ENCODE measurements at places on chromosomes 3 and 15. TPM values are rescaled to one million over a fixed set of nuclear protein-coding genes. Genes with fewer than 3 reads are reported as not detected.

NMNAT3 gene
- total RNA-seq = 6.1 TPM

GRCh38 chr3:126984391-126985131 is 1.6 kb downstream of the PLXNA1 start:
- no peak overlapping the region for H3K27ac ChIP-seq
- no peaks in the 10 kb centered on the region for H3K27me3 ChIP-seq
- H3K4me3 ChIP-seq = peak overlapping the region; percentile 51
- DNase-seq = no peak

- H3K4me3 ChIP-seq = no peak overlapping the region
- DNase-seq = no peak
- H3K27me3 ChIP-seq = peaks cover 16% of the 10 kb centered on the region
- peaks cover 11% of the 10 kb centered on the region for H3K4me1 ChIP-seq
- H3K36me3 ChIP-seq = no peaks in the 10 kb centered on the region
Measured at GRCh38 chr3:156507285-156507684, 47.6 kb downstream of the SSR3 start.

DNA sequence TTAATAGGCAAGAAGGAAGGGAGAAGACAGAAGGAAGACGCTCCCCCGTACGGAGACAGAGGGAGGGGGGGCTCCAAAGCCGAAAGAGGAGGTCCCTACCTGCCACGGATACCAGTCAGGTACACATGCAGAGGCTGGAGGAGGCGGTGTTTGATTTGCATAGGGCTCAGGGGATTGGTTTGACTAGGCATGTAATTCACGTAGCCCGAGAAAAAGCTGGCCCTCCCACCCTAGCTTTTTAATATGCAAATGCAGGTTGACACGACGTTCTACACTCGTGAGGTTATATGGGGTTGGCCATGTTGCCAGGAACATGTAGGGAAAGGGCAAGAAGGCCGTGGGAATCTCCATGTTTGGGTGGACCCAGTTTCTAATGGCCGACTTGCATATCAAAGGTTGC is 29.8 kb downstream of the ZNF592 start:
- no peak overlapping the region for H3K4me3 ChIP-seq
- no peak overlapping the region for H3K27ac ChIP-seq
- DNase-seq = no peak
- H3K36me3 ChIP-seq = peaks cover 19% of the 10 kb centered on the region
- peaks cover 21% of the 10 kb centered on the region for H3K4me1 ChIP-seq

PSMD2 gene
- 236 TPM for total RNA-seq

TF gene
- total RNA-seq = 0.12 TPM

MGA gene
- total RNA-seq = 39.3 TPM

DNA sequence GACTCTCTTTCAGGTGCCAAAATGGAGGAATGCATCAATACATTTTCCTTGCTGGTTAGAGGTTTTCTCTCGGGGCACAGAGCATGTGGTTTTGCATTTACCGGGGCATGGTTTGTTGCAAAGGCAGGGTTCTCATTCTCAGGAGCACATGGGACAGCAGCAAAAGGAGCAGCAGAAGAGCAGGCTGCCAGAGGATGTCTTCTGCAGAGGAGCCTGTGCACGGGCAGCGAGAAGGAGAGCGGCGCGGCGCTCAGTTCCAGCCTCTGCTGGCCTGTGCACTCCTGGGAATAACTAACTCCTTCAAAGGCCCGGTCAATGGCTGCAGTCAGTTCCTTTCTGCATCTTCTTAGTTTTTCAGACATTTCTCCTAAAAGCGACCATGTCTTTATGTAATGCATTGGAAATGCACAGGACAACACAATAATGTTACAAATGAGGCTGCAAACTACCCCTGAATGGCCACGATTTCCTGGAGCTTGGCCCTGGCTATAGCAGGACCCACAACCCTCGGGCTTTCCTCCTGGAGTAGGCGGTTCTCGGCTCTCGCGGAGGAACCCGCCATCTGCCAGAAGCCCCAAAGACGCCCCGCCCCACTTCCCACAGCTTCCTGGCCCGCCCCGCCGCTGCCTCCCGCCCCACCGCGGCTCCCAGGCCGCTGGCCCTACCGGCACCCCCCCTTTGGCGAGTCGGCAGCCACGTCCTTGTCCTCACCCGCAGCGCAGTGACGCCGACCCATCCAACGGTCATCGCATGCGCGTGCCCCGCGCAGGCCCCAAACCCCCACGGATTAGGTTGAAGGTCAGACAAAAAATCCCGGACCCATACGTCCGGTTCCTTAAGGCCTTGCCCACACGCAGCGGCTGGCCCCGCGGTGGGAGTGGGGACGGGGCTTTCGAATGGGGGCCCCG is at the start of gene C3orf62:
C3orf62 (minus strand) TSS at position 758 of the 908 bp plus-strand sequence; CDS start at position 398, 360 bp downstream.
- H3K4me1 ChIP-seq = peaks cover 30% of the 10 kb centered on the region
- peak within 1 kb of the TSS; percentile 77 for H3K4me3 ChIP-seq
- H3K27me3 ChIP-seq = no peaks in the 10 kb centered on the region
- H3K36me3 ChIP-seq = peaks cover 38% of the 10 kb centered on the region
- peak; percentile 88 for DNase-seq

GRCh38 chr15:42070976-42071350 is 23.4 kb downstream of the PLA2G4D start:
- no peak overlapping the region for H3K4me3 ChIP-seq
- no peaks in the 10 kb centered on the region for H3K4me1 ChIP-seq
- H3K27ac ChIP-seq = no peak overlapping the region

CYP1A2 gene
- total RNA-seq = not detected

DNA sequence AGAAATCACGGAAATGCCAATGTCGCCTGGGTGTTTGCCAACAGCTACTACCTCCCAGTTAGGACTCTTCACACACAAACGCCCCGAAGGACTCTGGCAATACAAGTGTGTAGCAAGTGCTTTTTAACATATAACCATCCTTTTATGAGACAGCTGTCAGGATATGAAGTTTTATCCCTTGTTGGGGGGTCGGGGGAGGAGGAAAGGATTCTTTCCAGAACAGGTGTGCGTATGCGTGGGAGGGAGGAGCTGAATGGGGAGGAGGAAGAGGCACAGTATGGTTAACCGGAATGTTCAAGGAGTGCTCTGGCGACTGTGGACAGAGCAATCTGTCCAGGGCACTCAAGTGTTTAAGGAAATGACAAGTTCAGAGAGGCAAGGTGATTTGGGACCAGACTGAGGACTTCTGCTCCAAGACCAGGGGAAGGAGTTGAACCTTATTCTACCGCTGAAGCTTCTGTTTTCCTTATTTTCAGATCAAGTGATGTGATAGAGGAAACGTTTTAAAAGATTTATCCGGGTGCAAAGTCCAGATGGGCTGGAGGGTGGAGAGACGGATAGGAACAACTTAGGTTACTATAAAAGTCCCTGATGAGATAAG is 1.3 kb downstream of the TSPAN3 start:
- DNase-seq = no peak
- peaks cover 5% of the 10 kb centered on the region for H3K36me3 ChIP-seq
- H3K27ac ChIP-seq = peak overlapping the region; percentile 35

DNA sequence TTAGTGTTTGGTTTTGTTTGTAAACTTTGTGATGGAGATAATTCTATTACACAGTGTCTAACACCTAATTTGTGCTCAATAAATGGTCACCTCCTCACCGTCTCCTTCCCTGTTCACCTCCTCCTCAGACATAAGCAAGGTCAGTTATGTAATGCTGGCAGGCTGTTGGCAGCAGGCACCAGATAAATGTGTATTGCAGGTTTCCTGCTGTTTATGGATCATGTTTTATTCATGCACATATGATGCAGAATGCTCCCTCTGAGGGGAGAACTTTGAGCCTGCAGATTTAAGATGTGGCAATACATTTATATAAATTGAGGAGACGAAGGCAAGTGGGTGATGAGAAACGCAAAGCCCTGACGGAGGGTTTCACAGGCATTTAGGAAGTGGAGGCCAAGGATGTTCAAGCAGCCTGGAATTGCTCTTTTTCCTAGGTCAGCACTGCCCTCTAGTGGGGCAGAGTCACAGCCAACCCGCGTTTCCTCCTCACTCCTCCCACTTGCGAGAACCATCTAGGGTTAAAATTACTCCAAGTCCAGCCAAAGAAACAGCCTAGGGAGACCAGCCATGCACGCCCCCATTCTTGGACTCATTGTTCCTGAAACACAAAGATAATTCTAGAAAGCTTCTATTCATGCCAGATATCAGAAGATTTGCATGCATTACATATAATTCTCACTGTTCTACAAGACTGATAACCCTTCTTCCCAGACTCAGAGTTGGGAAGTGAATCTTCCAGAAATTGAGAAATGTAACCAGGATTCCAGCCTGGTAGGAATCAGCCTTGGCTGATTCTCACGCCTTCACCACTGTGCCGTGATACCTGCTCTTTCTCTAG is 228.7 kb downstream of the SLCO3A1 start:
- no peaks in the 10 kb centered on the region for H3K36me3 ChIP-seq
- H3K4me1 ChIP-seq = no peaks in the 10 kb centered on the region
- no peak overlapping the region for H3K27ac ChIP-seq
- H3K27me3 ChIP-seq = no peaks in the 10 kb centered on the region
- H3K4me3 ChIP-seq = no peak overlapping the region

DNA sequence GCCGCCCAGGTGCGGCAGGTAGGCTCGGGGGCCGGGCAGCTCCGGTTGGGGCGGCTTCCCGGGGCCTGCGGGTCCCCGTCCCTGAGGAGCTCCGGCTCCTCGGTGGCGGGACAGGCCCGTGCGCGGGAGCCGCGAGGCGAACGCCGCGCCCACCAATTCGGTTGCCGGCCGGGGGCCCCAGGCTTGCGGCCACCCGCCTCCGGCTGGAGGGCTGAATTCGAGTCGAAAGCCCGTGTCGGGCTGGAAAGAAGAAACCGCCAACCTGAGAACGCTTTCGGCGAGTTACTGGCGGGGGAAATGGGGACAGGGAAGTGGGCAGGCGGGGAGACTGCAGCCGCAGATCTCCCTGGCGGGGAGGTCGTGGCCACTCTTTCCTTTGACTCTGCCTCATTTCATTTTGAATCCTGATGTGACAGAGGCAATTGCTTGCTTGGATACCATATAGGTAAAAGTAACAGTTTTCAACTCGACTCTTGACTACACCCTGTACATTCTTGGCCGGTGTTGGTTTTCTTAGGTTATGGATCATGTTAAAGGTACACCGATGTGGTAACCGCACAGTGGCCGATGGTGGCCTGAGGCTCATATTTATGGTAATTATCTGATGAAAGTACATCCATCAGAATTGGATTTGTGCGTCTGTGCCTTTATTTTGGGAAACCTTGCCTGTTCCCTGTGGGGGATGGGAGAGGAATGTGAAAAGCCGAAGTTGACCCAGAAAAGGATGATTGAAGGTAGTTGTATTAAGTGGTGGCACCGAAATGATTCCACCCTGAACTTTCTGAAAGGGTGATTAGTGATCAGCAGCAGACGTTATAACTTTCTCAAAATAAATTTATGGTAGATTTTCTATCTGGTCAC is 1.7 kb downstream of the B3GNT5 start:
- H3K27ac ChIP-seq = peak overlapping the region; percentile 86
- peak overlapping the region; percentile 81 for H3K4me3 ChIP-seq
- DNase-seq = peak; percentile 41
- H3K36me3 ChIP-seq = peaks cover 41% of the 10 kb centered on the region
- H3K4me1 ChIP-seq = peaks cover 36% of the 10 kb centered on the region

GBE1 gene
- 59.5 TPM for total RNA-seq

All from activated CD4-positive, alpha-beta T cell treated with anti-CD3 and anti-CD28 coated beads for 36 hours (primary cell).